Fibroblast of the aortic adventitia (primary cell): ENCODE measurements at places on chromosomes 1 and 21. TPM values are rescaled to one million over a fixed set of nuclear protein-coding genes. Genes with fewer than 3 reads are reported as not detected.

PDE9A gene
- not detected in 2 replicates for total RNA-seq

CR1L gene
- not detected in 2 replicates for total RNA-seq

ANKRD35 gene
- total RNA-seq: 3.2 and 3.9 TPM in 2 replicates

CCDC30 gene
- 1.4 and 5.8 TPM in 2 replicates for total RNA-seq

CSMD2 gene
- total RNA-seq: 0.82 and 6.6 TPM in 2 replicates

KCNH1 gene
- total RNA-seq: not detected in 2 replicates

CFAP141 gene
- total RNA-seq: not detected in 2 replicates

OR10R2 gene
- not detected in 2 replicates for total RNA-seq

DIRAS3 gene
- total RNA-seq: 1.2 and 4.6 TPM in 2 replicates

PPT1 gene
- 23.5 and 44.2 TPM in 2 replicates for total RNA-seq

ZBTB40 gene
- 8.6 and 10.0 TPM in 2 replicates for total RNA-seq

ZSWIM5 gene
- 0.49 and 4.7 TPM in 2 replicates for total RNA-seq

AMPD1 gene
- not detected in 2 replicates for total RNA-seq

ZNF670 gene
- 2.0 and 3.6 TPM in 2 replicates for total RNA-seq

SPATA21 gene
- total RNA-seq: not detected in 2 replicates

HSPB7 gene
- total RNA-seq: 8.9 TPM in 1 of 2 replicates, not detected in the other

PYHIN1 gene
- 1.6 TPM in 1 of 2 replicates, not detected in the other for total RNA-seq

PLXNA2 gene
- total RNA-seq: 4.3 and 8.0 TPM in 2 replicates

TTC24 gene
- not detected in 2 replicates for total RNA-seq

DMRTA2 gene
- total RNA-seq: 0.18 TPM in 1 of 2 replicates, not detected in the other

TACSTD2 gene
- total RNA-seq: 0.36 and 0.82 TPM in 2 replicates

CCDC27 gene
- total RNA-seq: not detected in 2 replicates

RIPPLY3 gene
- not detected in 2 replicates for total RNA-seq

BSND gene
- not detected in 2 replicates for total RNA-seq

FTCD gene
- total RNA-seq: 0.25 and 0.27 TPM in 2 replicates

POLR3GL gene
- 15.7 and 28.4 TPM in 2 replicates for total RNA-seq

FYB2 gene
- total RNA-seq: not detected in 2 replicates

USP24 gene
- 21.1 and 44.8 TPM in 2 replicates for total RNA-seq

CAPN9 gene
- not detected in 2 replicates for total RNA-seq

MEX3A gene
- 0.90 TPM in 2 replicates for total RNA-seq

OLIG2 gene
- not detected in 2 replicates for total RNA-seq

GUK1 gene
- 171 and 217 TPM in 2 replicates for total RNA-seq

PPP1R12B gene
- total RNA-seq: 26.8 and 47.1 TPM in 2 replicates

GLIS1 gene
- total RNA-seq: 1.6 TPM in 1 of 2 replicates, not detected in the other

BMP8B gene
- total RNA-seq: not detected in 2 replicates

AMY1C gene
- not detected in 2 replicates for total RNA-seq

MIA3 gene
- total RNA-seq: 61.5 and 81.0 TPM in 2 replicates

CD1B gene
- total RNA-seq: not detected in 2 replicates

BEND5 gene
- 0.45 TPM in 1 of 2 replicates, not detected in the other for total RNA-seq

TEDDM1 gene
- not detected in 2 replicates for total RNA-seq

SHE gene
- 0.09 and 0.49 TPM in 2 replicates for total RNA-seq

SLC9C2 gene
- not detected in 2 replicates for total RNA-seq

TMEM69 gene
- total RNA-seq: 6.3 and 24.4 TPM in 2 replicates

TTLL10 gene
- total RNA-seq: not detected in 2 replicates

NPHP4 gene
- 6.9 and 9.6 TPM in 2 replicates for total RNA-seq

NBPF10 gene
- total RNA-seq: 1.1 and 3.7 TPM in 2 replicates

FNBP1L gene
- 15.0 and 22.9 TPM in 2 replicates for total RNA-seq

EPHA10 gene
- not detected in 2 replicates for total RNA-seq

UBXN11 gene
- total RNA-seq: 5.2 and 8.9 TPM in 2 replicates

TP73 gene
- total RNA-seq: 0.18 TPM in 1 of 2 replicates, not detected in the other
